ENCODE measurements at places on chromosomes 5 and 9. TPM values are rescaled to one million over a fixed set of nuclear protein-coding genes. Genes with fewer than 3 reads are reported as not detected.
A peak's percentile ranks its signal among the peaks of the same experiment; 100 is the strongest.

DNA sequence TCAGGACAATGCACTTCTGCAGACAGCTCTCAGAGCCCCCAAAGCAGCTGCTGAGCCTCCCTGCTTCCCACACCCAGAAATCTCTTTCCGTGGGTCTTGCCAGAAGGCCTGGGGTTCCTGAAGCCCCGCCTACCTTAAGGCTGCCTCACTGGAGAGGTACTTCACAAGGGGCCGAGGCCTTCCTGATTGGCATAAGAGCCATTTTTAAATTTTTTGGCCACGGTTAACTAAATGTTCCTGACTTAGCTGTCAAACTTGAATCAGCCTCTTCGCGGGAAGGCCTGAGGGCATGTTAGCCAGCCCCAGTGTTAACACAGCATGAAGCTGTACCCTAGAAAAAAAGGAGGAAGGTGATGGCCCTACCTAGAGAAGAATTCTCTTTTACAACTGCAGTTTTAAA lies 20.7 kb upstream of the EPB41L4B start:
- no peak for DNase-seq

- DNase-seq: no peak
Observed at GRCh38 chr5:9009931-9010651, 535.8 kb downstream of the SEMA5A start.

CLIC3 gene
- 6.4 TPM for total RNA-seq

DNA sequence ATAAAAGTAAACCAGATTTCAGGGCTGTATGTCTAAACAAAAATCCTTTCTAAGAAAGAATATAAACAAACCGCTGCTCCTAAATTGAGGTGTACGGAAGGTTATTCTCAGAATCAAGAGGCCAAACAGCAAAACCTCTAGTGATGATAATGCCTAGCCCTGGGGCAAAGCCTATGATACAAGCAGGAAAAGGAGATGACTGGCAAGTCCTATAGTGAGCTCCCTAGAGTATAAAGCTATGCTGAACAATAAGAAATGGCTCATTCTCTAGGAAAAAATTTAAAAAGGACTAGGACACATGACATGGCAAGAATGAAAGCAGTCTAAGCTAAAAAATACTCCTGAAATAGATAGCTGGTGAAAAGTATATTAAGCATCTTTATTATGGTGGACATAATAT lies 187.1 kb downstream of the BNC2 start:
- no peak for DNase-seq

PCDHGB3 gene
- 13.2 TPM for total RNA-seq

- DNase-seq: no peak
Observed at GRCh38 chr5:68331192-68332079, 115.9 kb downstream of the PIK3R1 start.

PCDHA1 gene
- not detected for total RNA-seq

- no peak for DNase-seq
Observed at GRCh38 chr9:128684065-128684324, 5.0 kb upstream of the SET start.

DNA sequence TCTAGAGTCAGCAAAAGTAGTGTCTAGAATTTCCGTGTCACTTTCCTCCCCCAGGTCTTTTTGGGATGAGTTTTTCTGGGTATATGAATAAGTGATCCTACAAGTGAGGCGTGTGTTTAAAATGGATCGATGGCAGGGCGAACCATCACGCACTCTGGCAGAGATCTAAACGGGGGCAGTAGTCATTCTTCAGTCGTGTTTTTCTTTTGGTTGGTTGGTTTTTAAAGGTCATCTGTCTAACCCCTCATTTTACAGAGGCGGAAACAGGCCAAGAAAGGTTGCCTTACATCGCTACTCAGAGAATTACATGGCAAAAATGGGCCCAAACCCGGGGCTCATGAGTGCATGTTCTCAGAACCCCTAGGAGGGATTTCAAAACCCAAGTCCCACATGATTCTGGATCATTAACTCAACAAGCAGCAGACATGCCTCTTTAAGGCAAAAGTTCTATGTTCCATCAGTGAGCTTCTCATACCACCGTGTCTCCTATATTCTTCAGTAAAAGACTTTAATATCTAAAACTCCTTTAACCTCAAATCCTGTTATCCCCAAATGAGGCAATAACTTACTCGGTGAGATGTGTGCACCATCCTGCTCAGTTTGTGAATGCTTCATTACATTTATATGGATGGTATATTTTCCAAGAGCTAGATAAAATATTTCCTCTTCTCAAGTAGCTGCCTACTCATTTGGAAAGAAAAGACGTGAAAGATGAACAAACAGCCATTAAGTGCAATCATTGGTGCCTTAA lies 145.8 kb downstream of the AOPEP start:
- DNase-seq: no peak

- DNase-seq: no peak
Observed at GRCh38 chr5:32506799-32507198, 62.3 kb upstream of the ZFR start.

C5orf46 gene
- not detected for total RNA-seq

- no peak for DNase-seq
Observed at GRCh38 chr5:150780816-150781221, 2.3 kb downstream of the SMIM3 start.

DNA sequence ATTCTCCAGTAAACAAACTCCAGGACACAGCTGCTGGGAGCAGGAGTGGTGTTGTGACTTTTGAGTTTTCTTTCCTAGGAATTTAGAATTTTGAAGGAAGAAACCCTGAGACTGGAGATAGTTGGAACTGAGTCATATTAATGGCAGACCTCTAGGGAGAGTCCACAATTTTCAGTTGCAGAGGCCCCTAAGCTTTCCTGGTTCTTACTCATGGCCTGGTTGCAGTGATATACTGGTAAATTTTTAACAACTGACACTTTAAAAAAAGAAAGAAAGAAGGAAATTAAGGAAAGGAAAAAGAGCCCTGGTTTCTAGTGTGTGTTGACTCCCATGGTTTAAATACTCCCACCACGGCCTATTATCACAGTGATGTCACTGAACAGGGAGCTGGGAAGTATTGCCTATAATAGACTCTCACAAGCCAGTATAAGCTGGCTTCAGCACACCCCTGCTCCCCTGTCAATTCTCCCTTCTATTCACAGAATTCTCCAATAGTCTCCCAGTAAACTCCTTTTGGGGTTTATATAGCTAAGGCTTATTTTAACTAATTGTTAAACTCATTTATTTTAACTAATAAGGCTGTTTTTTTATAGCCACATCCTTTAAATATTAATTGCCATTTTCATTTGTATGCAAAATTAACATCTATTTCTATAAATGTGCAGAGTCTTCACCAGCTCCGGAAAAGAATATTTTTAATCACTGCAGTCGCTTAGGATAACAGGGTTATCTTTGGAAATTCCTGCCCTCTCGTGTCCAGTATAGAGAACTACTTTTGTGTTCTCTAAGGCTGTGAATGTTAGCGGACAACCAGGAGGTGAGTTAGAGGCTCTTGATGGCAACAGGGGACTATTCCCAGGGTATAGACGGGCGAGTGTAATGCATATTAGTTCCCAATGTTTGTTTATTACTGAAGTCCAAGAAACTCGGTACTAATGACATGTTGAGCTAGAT lies 59.7 kb downstream of the GGTA1 start:
- no peak for DNase-seq

GRCh38 chr5:82439750-82440445 lies 161.7 kb upstream of the RPS23 start:
- DNase-seq: no peak

DNA sequence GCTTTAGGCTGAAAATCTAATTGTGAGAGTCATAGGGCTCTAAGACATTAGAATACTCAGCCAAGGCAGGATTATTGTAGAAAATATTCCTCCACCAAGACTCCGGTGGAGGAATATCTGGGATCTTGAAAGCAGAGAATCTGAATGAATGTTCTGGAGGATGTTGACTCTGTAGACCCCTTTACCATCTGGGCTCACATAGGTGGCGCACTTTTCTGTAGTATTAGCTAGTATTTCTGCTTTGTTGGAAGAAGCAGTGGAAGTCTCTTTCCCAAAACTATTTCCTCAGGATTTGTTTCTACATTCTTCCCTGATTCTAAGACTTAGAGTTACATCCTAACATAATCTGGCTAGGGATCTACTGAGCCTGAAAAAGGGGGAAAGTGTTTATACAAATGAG lies 752.4 kb upstream of the SEMA6A start:
- no peak for DNase-seq

GABRA1 gene
- not detected for total RNA-seq

PBX3 gene
- total RNA-seq: 41.3 TPM

KCNIP1 gene
- 0.25 TPM for total RNA-seq

GRCh38 chr9:134211811-134212485 lies 47.6 kb upstream of the RNU6ATAC start:
- DNase-seq: peak; percentile 15

DNA sequence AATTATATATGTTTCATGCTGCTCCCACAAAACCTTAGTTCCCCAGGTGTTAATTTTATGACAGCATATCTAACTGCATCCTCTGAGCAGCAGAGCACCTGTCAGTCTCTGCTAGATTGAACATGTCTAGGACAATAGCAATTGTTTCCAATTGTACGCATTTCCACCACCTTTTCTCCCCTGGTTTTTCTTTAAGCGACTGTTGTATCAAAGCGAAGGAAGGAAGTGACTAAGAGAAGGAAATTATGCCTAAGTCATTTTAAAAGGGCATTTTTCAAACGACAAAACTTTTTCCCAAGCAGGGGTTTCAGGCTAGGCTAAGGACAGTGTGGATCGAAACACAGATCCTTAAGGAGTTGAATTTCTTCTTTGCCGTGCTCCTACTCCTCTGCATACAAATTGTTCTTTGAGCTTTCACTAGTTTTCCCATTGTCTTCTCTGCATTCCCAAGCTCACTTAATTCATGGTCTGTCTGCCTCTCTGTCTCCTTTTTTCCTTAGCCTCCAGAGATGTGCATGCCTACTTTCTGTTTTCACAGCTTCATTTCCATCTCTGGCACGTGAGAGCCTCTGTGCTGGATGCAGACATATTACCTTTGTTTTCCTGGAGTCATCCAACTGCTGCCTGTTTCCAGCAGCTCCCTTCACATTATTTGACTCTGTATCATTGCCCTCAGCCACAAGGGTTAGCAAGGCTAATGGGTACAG lies 39.4 kb upstream of the STARD4 start:
- no peak for DNase-seq

NR5A1 gene
- not detected for total RNA-seq

DNA sequence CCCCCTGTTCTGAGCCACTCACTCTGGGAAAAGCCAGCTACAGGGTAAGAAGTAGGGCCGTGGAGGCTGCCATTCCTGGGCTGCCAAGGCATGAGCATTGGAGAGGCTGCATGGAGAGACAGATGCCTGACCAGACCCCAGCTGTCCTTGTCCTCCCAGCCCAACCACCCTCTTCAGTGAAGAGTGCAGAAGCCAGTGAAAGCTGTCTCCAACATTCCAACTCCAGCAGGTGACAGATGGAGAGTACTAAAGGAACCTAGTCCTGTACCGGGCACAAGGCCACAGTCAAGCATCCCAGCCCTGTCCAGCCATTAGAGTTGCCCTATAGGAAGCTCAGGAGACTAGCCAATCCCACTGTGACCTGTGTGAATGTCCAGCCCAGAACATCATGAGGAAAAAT lies 165.1 kb downstream of the DIRAS2 start:
- no peak for DNase-seq

GRCh38 chr5:154475591-154476353 lies 2.3 kb downstream of the HAND1 start:
- no peak for DNase-seq

DNA sequence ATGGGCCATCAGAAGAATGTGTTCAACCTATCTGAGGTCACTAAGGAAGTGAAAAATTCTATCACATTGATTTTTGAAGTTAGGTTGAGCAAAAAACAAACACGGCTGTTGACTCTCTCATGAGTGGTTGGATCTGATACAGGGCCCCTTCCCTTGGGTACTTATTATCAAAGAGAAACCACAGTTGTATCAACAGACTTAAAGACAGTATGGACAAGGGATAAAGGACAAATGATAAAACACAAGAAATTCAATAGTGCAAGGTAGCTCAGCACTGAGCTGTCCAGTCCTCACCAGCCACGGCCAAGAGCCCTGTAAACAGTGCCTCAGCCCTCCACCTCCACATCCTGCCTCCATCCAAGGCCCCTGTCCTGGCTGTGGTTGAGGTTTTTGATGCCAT lies 86.9 kb downstream of the UBE2QL1 start:
- DNase-seq: no peak

- no peak for DNase-seq
Observed at GRCh38 chr5:161411156-161411555, 135.4 kb downstream of the GABRB2 start.

DNA sequence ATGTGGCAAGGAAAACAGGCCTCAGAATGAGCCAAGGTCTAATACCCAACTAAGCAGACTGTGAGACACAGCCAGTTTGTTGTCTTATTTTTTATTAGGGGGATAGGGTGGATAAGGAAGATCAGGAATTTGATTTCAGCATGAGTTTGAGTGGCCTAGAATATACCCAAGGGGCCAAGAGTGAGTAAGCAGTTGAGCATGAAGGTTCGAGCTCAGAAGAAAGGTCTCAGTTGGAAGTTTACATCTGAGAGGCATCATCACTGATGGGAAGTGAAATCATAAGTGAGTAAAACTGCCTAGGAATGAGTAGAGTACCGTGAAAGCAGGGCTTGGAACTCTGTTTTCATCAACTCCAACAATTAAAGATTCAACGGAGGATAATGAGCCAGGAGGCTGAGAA lies 12.6 kb downstream of the PSMD5 start:
- no peak for DNase-seq

DNA sequence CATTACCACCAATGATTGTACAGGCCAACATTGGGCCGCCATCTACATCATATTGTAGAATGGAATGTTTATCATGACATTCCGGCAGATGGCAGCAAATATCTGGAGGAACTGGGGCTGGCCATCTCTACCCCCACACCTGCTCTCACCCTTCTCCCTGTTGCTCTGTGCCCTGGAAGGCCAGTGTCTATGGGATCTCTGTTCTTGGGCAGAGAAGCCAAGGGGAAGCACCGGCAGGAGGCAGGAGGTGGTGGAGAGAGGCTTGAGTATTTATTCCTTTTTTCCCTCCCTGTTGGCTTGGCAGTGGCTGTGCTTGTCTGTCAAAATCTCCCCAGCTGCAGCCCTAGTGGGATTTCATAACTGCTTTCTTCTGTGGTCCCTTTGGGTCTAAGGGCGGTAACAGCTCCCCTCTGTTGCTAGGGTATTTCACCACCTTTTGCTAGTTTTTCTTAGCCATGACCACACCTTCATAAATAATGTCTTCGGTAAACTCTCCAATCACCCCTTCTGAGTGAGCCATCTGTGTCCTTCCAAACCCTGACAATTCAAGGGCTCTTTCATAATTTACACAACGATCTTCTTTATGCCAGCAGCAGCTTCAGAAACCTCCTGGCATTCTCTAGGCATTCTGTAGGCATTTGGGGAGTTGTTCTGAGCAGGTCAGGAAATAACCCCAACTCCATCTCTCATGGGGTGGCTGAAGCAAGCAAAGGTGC lies 225.8 kb downstream of the MELK start:
- no peak for DNase-seq

GRCh38 chr5:81363093-81363871 lies 30.7 kb downstream of the ACOT12 start:
- DNase-seq: no peak

- no peak for DNase-seq
Observed at GRCh38 chr5:107486489-107486888, 184.2 kb downstream of the EFNA5 start.
